NCI-H460 (cell line): ENCODE measurements at places on chromosomes 7 and 10.
A peak's percentile ranks its signal among the peaks of the same experiment; 100 is the strongest.

DNA sequence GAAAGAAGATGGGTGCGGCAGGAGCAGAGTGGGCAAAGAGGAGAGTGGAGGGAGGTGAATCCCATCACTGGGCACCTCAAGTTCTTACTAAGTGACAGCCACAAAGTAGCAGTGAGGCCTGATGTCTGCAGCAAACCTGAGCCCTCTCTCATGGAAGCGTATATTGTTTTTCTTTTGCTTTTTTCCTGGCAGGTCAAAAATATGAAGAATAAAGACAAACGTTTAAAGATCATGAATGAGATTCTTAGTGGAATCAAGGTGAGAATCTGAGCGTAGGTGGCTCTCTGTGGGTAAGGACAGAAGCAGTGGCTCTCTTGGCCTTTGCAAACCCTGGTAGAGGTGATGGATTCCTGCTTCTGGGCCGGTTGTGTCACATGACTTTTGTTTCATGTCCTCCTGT, 22.8 kb downstream of the ABCC2 start:
- no peak for DNase-seq

DNA sequence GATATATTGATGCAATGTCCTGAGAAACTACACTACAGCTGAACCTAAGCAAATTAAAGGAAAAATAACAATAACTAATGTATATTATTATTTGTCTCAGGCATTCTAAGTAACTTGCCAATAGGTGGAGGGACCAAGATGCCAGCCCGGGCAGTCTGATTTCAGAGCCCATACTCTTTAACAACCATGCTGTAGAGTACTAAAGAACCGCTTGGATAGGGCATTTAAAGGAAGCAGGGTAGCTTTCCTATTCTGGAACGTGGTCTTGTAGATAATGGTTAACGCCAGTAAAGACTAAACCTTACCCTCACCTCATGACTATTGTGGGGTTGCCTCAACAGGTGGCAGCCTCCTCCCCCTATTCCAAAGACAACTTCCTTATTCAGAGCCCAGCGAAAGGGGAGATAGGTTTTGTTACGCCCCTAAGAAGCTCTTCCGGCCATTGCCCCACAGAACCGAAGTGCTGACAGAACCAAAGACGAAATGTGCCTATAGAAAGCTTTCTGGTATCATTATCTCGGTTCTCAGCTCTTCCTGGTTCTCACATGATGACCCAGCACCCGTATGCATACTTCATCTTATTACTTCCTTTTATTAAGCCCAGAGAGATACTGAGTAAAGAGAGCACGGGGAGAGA, 707 bp upstream of the C1GALT1 start:
- peak; percentile 16 for DNase-seq

GRCh38 chr7:37920305-37920848, at the start of gene EPDR1:
TSS of gene EPDR1 (plus strand) at chr7:37920640. CDS start at chr7:37920940, 300 bp downstream.
- DNase-seq, result peak; percentile 84

DNA sequence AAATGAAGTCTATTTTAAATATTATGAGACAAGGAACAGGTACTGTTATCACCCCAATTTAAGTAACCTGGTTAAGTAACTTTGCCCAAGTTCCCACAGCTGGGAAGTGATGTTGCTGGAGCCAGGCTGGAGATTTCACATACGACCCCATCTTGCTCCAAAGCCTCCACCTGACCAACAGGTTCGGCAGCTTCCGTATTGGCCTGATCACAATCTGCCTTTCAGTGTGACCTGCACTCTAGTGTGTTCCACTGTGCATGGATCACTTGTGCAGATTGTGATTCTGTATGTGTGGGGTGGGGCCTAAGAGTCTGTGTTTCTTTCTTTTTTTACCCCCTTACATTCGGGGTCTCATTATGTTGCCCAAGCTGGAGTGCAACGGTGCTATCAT, 66.1 kb downstream of the PRTFDC1 start:
- DNase-seq, result no peak

GRCh38 chr10:77261146-77261545, 376.5 kb downstream of the KCNMA1 start:
- no peak for DNase-seq

- DNase-seq, result no peak
These were observed 111.6 kb downstream of the ARHGAP22 start for GRCh38 chr10:48493083-48493871.

DNA sequence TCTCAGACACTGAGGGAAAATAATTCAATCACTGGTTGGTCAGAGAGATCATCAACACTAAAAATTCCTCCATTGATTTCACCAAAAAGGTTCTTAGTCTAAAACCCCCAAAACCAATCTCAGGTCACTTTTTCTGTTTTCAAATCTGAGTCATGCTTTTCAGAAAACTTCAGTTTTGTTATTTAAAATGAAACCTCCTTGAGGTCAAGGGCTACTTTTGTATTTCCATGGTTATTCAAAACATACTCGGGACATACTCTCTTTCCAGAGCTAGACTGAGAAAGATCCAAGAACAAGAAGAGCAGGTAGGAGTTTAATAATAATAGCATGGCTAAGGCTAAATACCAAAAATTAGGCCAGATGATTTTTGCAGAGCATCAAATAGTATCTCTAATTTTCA, 152.8 kb downstream of the SDHAF3 start:
- no peak for DNase-seq

DNA sequence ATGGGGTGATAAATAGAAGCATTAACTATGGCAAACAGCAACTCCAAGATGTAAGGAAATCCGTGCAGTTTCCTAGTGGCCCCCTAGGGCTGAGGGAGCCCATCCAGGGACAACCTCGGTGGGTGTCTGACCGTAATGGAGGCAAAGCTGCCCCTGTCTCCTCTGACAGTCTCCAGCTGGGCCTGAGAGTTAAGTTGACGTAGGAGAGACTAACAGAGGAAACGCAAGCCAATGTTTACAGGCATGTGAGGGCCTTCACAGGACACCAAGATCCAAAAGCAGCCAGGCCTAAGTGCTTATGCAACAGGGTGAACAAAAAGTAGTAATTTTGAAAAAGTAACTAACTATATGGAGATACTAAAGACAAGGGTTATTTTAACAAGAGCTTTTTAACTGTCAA, 330.0 kb upstream of the C7orf33 start:
- DNase-seq, result no peak

GRCh38 chr10:43376828-43377423, 5.5 kb downstream of the FXYD4 start:
- no peak for DNase-seq

DNA sequence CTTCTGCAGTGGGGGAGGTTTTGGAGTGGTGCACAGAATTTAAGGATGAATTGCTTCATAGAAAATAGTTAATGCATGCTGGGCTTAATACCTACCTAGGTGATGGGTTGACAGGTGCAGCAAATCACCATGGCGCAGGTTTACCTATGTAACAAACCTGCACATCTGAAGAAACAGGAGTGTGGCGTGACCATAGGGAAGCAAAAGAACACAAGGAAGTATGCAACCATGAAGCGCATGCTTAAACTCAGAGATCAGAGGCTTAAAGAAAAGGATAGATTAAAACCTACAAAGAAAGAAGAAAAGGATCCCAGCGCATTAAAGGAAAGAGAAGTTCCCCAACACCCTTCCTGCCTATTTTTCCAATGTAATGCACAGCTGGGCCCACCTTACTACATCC, 22.0 kb downstream of the CCDC126 start:
- no peak for DNase-seq

GRCh38 chr10:100908378-100908777, 4.4 kb upstream of the SLF2 start:
- no peak for DNase-seq

DNA sequence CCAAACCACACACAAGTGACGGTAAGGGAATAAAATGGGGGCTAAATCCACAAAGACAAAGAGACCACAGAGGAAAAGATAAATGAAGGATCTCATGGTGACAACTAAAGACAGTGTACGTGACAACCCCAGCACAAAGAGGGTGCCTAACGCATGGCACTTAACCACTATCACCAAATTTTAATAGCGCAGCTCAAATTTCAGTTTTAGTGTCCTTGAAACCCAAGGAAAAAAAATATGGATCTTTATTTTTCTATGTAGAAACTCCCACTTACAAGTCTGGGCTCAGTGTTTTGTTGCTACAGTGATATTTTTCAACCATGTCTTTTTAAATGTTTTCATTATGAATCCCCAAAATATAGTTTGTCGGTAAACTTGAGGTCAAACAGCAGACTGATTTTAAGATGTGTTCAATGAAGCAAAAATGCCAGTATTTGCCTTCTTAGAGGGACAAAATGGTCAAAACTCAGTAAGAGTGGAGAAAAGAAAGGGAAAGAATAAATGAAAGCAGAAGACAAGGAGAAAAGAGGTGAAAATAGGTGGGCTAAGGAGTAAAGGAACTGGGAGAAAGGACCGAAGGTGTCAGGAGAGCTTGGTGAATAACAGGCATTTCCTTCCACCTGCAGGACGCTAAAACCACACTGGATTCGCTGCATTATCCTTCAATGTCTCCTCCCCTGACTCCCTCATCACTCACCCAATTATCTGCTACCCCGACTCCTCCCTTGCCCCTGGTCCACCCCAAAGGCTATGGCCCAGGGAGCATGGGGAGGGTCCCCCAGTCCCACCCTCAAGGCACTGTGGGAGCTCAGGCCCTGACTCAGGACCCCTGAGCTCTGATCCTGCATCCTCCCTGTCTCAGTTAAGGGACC, 3.5 kb downstream of the ASB13 start:
- DNase-seq, result no peak

GRCh38 chr10:98262571-98262970, 5.4 kb downstream of the LOXL4 start:
- DNase-seq, result peak; percentile 20

DNA sequence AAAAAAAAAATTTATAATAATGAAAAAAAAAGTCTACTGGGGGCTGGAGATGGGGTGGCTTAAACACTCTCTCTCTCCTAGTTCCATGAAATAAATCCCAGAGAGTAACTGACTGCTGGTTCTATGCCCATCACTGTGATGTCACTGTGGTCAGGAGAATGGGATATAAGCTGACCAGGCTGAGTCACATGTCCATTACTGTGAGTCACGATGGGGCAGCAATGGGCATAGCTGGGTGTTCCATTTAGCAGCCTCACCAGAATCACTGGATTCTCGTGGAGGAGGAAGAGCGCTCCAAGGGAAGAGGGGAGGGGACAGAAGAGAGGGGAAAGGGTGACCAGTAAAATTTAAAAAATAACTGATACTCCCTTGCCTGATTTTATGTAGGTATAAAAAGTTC, 37.1 kb downstream of the MASTL start:
- DNase-seq, result peak; percentile 75

DNA sequence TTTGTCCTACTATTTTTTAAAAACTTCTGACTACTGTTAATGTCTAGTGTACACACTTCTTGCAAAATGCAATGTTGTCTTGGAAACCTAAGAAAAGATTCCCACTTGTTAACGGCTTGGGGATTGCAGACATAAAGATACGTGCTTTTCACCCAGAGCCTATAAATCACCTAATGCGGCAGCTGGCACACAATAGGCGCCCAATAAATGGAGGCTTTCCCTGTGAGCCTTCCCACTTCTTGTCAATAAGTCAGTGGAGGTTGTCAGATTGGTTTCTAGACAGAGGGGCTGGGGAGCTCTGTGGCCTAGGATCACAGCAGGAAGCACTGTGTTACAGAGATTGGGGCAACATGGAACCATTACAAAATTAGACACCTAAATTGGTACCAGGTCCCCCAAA, 74.7 kb downstream of the VSTM4 start:
- DNase-seq, result no peak

DNA sequence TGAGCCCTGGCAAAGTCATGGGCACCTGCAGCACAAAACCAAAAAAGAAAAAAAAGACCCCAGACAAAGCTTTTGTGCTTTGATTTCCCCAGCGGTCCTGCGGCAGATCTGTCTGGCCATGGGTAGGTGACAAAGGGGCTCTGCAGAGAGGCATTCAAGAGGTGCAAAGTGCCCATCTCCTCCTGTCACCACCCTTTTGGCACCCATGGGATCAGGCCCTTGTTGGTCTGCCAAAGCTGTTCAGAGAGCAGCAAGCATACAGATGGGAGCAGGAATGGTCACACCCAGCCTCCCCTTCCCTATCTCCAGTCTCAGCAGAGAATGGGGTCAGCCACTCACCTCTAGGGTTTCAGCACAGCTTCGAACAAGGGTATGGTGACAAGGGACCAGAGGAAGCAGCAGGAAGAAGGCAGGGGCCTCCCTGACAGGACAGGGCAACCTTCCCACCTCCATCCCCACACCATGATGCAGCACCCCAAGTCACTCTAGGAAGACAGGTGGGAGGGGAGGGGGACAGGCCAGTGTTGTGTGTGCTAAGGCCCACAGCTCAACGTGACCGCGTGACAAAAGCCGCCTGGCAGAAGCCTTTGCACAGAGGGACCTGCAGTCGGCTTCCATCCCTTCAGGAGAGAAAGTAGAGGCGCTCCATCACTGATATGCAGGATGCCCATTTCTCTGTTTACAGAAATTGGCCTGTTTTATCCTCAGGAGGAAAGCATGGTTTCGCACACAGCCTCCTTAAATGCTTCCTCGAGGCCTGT, 6.3 kb downstream of the CAMK2G start:
- DNase-seq, result no peak

DNA sequence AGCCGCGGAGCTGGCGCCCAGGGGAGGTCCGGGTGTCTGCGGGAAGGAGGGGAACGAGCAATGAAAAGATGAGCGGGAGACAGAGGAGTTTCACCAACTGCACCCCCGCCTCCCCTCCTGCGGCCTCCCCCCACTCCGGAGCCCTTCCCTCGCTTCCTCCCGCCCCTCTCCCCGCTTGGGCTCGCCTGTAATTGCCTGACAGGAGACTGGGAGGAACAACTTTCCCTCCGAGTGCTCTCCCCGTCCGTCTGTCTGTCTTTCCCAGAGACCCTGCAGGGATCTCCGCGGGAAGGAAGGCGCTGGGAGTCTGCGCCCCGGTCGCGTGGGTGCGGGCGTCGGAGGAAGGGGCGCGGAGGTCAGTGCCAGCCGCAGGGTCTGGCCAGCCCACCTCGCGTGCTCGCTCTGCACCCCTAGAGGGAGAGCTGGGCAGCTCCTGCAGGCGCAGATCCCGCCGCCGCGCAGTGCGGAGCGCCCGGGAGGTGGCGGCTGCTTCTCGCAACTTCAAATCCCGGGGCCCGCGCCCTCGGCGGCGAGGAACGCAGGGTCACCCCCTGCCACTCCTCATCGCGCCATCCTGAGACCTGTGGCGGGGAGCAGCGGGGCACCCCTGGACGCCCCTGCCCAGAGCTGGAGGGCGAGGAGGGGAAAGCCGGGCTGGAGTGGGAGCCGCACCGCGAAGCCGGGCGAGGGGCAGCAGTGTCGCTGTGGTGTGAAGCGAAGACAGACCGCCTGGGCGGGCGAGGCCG, 511 bp upstream of the NRP1 start:
- peak; percentile 30 for DNase-seq

- no peak for DNase-seq
These were observed 65.2 kb downstream of the HBP1 start for GRCh38 chr7:107233981-107234380.

- no peak for DNase-seq
These were observed 1.2 kb upstream of the COL1A2 start for GRCh38 chr7:94393246-94394108.

- DNase-seq, result no peak
These were observed 16.3 kb upstream of the ZMIZ1 start for GRCh38 chr10:79052291-79053080.

- DNase-seq, result no peak
These were observed 179.3 kb downstream of the ABCA13 start for GRCh38 chr7:48350515-48350914.
